AG09319 (cell line): ENCODE measurements at places on chromosomes 1 and 21.

DNA sequence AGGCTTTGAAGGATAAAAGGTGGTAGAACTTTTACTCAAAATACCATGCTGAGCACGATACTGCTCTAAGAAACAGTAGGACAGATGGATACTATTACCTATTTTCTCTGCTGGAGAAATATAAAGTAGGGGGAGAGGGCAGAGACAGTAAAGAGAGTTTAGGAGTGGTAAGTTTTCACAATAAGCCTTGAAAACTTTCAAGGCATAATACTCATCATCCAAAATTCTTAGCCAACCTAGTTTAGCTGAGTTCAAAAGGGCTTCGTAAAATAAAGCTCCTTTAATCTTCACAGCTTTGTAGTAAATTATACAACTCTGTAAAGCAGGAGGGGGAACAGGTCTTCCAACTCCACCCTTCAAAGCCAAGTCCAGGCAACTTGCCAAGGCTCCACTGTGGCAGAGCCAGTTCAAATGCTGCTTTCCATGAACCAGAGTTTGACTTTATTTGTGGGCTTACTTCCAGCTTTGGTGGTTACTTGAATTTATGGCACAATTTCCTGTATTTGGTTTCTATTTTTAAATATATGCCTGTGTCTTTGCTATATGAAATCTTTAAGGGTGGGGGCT lies 15.5 kb downstream of the TEX38 start:
- peak; percentile 58 for DNase-seq

DNA sequence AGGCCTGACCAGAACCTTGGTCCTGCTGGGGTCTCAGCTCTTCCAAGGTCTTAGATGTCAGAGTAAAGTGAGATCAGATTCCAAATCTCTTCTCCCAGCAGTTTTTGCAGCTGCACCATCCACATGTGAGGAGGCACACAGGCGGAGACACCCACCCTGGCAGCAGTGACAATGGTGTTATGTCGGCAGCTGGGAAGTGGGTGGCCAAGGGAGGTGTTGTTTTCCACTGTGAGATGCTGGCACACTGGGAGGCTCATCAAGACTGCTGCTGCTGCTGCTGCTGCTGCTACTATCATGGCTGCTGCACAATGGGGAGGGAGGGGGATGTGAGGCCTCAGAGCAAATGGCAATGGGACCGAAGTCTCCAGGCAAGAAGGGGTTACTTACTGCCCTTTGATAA lies 23.6 kb downstream of the CAMK2N1 start:
- DNase-seq, result no peak

DNA sequence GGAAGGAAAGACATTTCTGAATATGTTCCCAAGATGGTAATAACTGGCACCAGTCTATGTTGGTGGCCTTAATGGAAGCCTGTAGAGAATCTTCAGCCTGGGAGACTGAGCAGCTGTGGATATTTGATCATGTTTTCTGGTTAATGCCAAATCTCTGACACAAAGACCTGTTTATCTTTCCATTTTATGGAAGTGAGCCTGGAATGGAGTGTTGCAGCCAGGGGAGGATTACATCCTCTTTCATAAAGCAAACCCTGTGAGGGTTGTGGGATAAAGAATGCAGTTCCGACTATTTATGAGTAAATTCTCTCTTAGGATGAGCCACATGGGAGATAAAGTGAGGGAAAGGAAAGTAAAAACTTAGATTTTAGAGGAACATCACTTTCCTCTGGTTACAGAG lies 144.1 kb downstream of the PCP4 start:
- no peak for DNase-seq

DNA sequence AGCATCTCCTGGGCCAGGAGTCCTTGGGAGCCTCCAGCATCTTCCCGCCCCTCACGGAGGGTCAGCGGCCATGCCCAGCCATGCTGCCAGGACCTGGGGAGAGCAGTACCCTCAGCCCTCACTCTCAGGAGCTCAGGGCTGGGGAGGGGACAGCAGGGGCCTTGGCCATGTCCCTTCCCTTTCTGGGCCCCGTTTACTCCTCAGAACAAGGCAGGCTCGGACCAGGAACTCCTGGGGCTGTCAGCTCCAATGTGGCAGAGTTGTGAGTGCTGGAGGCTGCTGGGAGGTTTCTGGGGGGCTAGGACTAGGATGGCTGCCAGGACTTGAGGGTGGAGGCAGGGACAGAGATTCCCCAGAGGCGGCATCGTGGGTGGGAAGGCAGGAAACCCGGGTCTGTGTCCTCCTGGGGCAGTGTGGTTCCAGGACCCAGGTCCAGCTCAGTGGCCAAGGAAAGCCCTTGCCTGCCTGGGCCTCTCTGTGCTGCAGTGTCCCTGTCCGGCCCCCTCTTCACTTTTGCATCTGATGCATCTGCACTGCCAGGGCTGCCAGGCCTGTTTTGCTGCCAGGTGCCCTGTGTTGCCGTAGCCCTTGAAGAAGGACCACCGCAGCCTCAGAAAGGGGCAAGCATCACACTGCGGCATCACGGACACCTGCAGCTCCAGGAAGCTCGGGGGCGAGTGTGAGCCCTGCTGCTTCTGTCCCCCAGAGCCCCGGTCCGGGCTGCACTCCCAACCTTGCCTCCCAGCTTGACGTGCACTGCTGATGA lies 223.9 kb downstream of the CAMTA1 start:
- no peak for DNase-seq

DNA sequence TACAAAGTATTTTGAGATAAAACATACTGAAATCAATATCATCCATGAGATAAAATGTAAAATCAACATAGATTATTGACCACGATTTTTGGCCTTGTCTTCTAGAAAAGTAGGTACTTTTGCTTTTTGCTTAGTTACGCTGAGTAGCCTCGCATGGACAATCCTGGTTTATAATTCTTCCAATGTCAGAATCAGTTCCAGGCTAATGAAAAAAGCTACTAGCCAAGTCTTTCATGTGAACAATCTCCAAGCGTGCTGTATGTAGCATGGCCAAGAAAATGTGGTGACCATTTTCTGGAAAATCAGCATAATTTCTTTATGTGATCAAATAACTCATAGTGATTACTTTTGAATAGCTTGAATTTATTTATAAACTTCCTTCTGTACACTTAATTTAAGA lies 145.8 kb downstream of the NTMT2 start:
- DNase-seq, result no peak

- DNase-seq, result no peak
Measured at GRCh38 chr1:214913966-214914365, 168.6 kb upstream of the KCNK2 start.

DNA sequence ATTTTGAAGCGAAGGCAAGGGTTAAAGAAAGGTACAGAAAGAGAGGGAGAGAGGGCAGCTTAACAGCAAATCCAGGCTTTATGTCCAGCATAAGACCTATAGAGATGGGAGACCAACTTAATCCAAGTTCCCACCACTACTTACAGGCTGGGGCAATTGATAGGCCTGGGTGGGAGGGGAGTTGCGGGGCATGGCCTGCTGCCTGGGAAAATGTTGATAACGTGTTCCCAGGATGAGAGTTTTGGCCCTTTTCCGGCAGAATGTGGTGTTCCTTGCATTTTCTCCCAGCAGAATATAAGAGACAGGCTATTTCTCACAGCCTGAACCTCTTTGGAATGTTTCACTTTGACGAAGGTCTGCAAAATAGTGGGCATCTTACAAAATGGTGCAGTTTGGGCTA lies 34.9 kb upstream of the PLA2G5 start:
- no peak for DNase-seq
